BJ (cell line): ENCODE measurements at places on chromosomes 3 and 15. TPM values are rescaled to one million over a fixed set of nuclear protein-coding genes. Genes with fewer than 3 reads are reported as not detected.

CYP19A1 gene
- 0.06 and 0.61 TPM in 2 replicates for polyA plus RNA-seq

IL12A gene
- polyA plus RNA-seq = 0.38 and 0.50 TPM in 2 replicates

PLSCR5 gene
- not detected in 2 replicates for polyA plus RNA-seq

THSD4 gene
- 13.4 and 18.8 TPM in 2 replicates for polyA plus RNA-seq
